ENCODE measurements at places on chromosomes 6 and 20.

DNA sequence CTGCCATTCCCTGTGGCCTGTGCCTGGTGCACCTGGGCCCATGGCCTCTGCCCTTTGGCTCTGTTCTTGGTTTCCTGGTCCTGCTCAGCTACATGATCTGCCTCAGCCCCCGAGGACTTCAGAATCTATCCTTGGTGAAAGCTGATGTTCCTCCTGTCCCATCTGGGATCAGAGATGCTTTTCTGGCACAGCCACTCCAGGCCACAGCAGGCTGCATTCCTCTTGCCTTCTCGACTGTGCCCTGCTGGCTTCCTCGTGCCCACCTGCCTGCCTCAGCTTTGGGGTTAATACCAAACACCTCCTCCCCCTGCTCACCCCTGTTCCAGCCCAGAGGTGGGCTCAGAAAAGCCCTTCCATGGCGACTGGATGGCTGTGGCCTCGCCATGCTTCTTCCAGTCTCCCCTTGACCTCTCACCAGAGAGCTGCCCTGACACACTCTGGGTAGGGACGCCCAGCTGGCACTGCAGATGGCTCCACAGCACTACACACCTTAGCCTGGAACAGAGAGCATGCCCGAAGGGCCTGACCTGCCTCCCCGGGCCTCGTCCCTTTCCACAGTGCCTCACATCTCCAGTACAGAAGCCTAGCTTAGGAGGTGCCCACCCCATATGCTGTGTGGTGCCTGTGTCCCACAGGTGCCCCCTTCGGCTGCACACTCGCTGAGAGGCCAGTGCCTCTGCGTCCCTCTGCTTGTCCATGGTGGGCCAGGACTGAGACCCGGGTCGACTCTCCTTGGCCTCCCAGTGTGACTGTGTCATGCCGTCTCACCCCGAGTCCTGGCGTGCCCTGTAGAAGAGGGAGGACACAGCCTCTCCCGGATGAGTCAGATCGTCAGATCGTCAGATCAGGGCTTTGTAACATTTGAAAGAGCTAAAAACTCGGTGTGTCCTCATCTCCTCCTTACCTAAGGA lies 148.8 kb downstream of the DTNBP1 start:
- no peak for DNase-seq

GRCh38 chr6:169854083-169854725 lies 102.8 kb downstream of the ERMARD start:
- DNase-seq, result no peak

DNA sequence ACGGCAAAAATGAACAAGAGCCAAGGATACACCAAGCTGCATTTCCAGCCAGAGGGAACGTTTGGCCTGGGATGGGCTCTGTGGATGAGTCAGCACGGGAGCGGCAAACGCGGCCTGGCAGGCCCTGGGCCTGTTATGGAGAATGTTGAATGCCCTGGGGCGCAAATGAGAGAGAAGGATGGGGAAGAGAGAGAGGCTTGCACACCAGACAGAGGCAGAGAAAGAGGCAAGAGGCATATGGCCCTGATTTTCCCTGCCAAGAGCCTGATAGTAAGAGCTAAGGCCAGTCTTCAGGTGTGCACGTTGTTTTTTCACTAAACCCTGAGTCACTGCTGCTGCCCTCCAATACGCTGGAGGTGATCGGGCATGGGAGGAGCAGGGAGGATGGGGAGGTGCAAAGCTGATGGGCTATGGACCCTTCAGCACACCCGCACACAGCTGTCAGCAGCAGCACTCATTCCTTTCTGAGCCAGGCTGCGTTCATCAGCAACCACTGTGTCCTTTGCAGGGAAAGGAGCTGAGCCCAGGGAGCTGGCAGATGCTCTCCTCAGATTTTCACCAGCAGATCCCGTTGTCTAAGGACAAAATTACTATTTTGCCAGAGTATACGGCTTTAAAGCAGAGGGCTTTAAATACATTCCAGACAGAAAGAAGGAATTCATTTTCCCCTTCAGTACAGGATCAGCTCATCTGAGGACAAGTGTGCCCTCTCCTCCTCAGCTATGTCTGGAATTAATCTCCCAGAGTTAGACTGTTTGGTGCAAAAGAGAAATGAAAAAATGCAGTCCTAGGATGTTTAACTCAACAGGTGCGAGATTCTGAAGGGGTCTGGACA lies 61.7 kb upstream of the SLC22A23 start:
- DNase-seq, result no peak

- no peak for DNase-seq
These were observed 7.1 kb downstream of the MOCS1 start for GRCh38 chr6:39927159-39927558.

Data from T follicular helper cell (primary cell).